ENCODE measurements at places on chromosomes 4 and X.

DNA sequence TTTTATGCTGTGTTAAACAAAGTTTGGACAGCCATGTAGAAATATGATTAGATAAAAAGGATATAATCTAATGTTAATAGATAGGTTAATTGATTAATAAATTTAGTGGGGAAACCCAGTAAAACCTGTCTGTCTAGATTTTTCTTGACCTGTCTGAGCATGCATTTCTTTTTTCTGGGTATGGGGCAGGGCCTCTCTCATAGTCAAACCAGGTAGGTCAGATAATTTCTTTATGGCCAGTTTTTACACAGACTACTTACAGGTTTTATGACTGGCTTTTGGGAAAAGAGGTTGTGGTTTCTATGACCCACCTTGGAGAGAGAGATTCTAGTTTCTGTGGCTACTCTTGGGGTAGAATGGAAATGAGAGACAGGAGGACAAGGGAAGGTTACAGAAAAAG is 135.6 kb upstream of the EPHA5 start:
- no peak for DNase-seq

DNA sequence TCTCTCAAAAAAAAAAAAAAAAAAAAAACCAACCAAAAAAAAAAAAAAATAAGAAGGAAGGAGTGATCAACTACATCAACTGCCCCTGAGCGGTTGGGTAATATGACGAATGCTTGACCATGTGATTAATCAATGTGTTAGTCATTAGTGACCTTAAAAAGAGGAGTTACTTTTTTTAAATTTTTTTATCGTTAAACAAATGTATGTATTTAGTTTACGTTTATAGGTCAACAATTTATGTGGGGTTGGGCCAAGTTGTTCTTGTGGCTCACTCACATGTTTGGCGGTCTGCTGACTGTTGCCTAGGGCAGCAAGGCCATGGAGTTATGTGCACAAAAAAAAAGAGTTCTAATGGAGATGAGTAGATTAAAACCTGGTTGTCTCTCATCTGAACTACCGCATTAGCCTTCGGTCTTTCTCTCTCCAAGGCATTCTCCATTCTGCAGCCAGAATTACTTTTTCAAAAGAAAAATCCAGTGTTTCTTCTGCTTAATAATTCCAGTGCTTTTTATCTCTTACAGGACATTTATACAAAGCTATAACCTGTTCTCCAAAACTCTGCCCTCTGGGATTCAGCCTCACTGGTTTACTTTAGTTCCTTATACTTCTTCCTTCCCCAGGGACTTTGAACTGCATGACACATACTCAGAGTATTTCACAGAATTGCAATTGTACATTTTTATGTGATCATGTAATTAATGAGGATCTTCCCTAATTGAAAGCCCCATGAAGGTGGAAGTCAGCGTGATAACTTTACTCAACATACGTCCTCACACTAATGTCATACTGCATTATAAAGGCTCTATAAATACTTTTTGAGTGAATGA is 505.5 kb downstream of the ANKRD50 start:
- no peak for DNase-seq

- DNase-seq = no peak
These were observed 5.9 kb downstream of the LAMP2 start for GRCh38 chrX:120463241-120463640.

- no peak for DNase-seq
These were observed 28.1 kb downstream of the KLHL8 start for GRCh38 chr4:87192145-87192919.

DNA sequence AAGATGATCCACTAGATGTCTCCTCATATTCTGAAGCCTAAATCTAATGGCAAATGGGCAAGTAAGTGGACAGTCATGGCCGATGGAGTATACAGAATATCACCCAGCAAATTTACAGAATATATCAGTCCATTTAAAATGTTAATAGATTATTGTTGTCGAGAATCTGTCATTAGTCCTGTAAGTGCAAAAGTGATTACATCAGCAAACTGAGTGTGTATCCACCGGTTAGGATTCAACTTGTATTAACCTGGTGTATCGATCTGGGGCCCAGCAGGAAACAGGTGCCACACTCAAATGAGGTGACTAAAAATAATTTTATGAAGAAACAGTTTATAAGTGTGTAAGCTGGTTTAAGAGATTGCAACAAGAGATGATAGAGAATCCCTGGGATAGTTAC is 367.9 kb upstream of the FAM47C start:
- DNase-seq = no peak

DNA sequence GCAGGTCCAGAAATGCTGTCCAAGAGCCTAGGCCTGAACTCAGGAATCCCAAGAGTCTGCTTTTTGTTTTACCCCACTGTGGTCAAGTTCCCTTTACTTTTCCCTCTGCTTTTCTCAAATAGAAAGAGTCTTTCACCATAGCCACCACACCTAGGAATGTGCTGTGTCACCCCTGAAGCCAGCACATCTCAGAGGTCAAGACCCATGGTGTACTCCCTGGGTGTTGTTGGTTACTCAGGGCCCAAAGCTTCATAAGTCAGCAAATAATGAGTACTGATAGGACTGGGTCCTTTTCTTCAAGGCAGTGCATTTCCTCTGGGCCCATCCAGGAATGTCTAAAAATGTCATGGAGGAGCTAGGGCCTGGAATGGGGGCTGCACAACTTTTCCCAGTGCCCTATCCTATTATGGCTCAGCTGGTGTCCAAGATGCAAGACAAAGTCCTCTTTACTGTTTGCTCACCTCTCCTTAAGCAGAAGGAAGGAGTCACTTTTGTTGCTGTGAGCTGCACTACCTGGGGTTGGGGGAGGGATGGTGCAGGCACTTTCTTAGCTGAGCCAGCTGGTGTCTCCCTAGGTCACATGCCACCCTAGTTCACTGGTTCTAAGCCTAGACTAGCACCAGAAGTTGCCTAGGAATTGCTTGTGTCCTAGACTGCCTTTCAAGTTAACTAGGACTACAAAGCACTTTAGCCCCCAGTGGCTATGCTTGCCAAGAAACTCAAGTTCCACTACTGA is 62.4 kb upstream of the RXFP1 start:
- no peak for DNase-seq

- DNase-seq = no peak
These were observed 8.8 kb downstream of the DIPK2B start for GRCh38 chrX:45191820-45192409.

DNA sequence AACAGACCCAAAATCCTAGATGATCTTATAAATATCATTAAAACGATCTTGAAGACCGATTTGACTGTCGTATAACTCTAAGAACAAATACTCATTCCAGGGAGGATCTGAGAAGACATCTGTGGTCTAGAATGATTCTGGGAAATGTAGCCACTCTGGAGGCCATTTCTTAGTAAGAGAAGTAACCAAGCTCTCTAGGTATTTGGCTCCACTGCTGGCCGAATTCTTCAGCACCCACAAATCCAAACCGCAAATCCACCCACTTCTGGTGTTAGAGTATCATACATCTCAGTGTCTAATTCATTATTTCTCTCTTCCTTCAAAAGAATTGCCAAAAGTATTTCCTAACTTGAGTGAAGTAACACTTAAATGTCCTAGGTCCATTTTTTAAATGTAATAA is 23.9 kb downstream of the KLHL5 start:
- DNase-seq = no peak

GRCh38 chr4:102637391-102637790 is 123.4 kb downstream of the MANBA start:
- DNase-seq = no peak

DNA sequence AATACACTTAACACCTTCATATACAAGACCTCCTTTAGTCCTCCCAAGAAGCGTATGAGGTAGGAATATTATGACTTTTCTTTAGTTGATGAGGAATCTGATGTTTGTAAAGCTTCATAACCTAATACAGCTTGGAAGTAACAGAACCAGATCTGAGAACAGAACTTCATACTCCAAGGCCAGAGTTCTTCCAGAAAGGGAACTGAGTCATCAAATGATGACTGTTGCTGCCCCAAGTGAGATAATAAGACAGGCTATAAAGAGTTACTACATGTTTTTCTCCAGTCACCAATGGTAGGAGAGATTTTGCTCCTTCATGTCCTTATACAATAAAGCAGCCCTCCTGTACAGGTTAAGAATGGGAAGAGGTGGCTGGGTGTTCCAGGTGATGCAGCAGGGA is 74.3 kb upstream of the ANXA3 start:
- DNase-seq = no peak

- no peak for DNase-seq
These were observed 26.8 kb downstream of the SH3KBP1 start for GRCh38 chrX:19860571-19860970.

DNA sequence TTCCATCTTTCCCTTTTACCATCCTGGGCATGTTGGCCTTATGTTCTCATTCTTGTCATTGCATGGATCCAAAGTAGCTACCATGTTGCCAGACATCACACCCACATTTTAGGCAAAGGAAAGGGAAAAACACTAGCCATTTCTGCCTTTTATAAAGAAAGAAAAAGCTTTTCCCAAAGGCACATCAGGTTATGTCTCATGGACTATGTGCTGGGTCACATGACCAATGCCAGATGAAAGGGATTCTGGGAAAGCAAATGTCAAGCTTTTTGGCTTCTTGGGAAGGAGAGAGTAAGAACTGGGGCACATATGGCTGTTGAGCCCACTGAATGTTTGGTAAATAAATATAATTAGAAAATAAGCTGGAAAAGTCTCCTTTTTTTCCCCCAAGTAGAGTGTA is 4.3 kb upstream of the SOD3 start:
- DNase-seq = no peak

GRCh38 chrX:118630848-118631247 is 96.6 kb upstream of the IL13RA1 start:
- no peak for DNase-seq

- no peak for DNase-seq
These were observed 195.1 kb downstream of the MAGEB5 start for GRCh38 chrX:26411045-26411444.

DNA sequence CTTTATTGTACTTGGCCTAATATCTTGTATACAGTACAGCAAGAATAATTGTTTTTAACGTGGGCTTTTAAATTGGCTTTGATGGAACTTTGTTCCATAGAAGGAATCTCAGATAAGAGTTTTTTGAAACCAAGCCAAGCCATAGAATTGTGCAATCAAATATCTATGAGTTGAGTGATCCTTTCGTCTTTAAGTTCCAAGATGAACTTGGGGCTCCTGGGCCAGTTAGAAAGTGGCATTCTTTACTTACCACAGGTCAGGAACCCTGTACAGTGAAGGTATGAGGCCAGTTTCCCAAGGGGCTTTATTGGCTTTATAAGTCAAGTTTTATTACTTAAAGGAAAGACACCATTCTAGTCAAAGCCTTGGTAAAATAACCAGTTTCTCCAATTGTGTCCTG is 2104.2 kb downstream of the PCDH7 start:
- DNase-seq = no peak

All from T-helper 9 cell (primary cell).